ENCODE measurements at places on chromosomes 6 and 20.
A peak's percentile ranks its signal among the peaks of the same experiment; 100 is the strongest.

DNA sequence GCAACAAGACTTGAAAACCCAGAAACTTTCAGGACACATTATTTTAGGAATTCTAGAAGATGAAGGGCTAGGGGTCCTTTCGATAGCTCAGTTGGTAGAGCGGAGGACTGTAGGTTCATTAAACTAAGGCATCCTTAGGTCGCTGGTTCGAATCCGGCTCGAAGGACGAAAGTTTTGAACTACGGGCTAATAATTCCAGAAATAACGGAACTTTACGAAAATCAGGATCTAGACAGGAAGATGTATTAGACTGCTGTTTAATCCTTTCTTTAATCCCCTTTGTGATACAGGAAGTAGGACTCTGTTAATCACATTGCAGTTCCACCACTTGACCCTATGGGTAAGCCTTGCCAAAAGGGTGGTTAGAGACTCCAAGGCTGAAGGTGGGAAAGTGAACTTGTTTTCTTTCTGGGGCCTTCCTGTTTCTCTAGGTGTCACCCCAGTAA lies 21.2 kb upstream of the ABT1 start:
- DNase-seq: no peak

DNA sequence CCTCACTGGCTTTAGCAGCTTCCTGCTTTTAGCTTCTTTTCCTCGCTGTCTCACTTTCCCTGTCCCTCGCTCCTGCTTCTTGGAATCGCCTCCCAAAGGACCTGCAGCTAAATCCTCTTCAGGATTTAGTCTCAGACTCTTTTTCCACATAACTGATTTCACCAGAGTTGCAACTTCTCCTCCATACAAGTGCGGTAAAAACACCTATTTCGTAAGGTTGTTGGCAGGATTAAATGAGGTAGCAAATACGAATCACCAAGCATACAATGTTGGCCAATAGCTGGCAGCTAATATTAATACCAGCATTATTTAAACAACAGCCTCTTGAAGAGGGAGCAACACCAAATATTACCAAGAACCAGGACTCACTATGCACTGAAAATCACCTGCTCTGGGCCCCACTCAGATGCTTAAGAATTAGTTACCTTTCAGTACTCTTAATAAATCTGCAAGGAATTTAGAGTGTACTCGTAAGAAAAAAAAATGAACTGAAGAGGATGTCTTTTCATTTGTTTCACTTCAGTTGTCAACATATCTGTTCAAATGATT lies 123.0 kb downstream of the DTNBP1 start:
- DNase-seq: no peak

DNA sequence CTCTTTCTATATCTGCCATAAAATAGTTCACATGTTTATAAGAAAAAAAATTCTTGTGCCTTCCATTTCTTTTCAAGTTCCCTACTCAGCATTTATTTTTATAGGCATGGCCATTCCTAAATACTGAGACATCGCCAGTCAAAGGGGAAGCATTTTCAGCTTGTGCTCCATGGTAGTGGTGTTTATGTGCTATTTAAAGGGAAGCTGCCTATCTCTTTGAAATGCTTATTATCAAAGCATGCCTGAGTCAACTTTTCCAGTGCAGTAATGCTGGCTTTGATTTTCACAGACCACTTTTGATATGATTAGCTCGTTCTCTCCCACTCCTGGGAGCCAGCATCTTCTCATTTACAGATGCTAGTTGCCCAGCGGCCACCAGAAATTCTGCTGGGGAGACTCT lies 124.1 kb upstream of the RIN2 start:
- no peak for DNase-seq

DNA sequence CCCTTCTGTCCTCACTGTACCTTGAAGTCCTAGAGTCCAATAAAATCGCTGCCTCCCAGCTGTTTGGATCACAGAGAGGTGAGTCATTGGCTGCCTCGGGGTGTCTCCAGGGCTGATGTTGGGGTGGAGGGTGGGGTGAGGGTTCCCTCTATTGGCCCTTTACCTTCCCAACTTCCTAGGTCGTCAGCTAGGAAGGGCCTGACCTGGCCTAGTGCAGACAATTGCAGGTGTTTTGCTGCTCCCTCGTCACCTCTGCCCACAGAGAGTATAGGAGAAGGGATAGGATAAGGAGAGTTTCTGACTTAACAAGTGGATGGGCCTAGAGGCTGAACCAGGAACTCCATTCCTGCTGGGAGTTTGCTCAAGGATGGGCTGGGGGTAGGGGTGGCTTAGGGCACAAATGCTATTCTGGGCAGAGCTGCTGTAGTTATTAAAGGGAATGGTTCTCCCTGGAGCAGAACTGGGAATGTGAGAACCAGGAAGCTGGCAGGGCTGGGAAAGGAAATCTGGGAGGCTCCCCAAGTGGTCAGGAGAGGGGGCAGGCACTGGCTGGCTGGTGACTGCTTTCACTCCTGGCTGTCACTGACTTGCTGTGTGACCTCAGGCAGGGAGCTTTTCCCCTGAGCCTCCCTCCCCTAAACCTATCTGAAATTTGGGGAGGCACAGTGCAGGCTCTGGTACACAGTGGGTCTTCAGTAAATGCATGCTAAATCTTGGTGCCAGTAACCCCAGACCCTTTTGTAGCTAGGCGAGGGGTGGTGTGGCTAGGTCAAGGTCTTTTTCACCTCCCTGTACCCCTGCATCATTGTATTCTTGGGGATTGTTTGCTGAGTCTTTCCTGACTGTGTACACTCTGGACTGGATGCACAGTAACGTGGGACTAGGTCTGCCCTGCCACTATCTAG lies 1.5 kb downstream of the TP53INP2 start:
- DNase-seq: no peak

DNA sequence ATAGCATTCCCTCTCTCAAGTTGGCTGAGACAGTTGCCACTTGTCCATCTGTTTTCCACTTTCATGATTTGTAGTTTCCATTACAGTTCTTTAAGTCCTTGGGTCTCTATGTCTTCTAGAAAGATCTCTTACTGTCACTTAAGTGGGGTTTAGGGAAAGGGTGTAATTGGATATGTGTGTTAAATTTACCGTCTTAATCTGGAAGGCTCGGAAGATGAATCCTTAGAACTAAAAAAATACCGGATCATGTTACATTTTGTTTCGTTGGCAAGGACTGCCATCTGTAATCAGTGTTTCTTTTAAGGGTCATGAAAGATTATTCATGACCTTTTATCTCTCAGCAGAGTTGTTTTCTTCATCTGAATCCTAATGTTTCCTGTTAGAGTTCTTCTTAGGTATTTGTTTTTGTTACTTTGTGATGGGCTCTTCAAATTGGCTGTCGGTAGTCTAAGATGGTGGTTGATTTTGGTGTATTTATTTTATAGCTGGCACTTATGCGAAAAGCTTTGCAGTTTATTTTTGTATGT lies 21.8 kb upstream of the BTBD3 start:
- DNase-seq: no peak

DNA sequence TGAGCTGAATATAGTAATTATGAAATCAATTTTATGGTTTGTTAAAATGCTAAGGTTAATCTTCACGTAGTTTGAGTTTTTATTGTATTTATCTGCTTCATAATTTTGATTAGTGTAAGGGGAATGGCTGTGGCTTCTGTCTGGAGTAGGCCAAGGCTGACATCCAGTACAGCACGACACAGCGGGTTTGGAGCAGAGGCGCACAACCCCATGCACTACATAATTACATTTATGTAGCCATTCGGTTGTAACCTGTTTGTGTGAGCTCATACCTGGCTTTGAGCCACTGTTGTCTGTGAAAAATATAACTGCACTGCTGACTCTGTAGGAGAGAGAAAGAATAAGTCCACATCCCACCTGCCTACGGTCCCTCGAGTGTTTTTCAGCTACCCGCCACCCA lies 615.5 kb downstream of the EYS start:
- no peak for DNase-seq

DNA sequence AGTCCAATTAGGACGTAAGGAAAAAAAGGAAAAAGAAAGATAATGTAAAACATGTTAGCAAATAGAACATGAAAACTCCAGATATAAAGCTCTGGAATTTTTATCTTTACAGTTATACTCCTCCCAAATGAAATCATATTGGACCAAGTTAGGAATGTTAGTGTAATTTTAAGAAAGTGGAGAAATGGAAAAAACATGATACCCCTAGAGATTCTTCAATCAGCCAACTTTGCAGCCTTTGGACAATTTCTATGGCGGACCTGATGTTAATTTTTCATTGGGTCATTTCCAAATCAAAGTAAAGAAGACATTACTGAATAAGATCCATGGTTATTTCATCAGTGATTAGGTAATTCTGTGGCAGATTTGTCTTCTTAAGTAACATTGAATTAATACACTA lies 748.7 kb downstream of the RFPL4B start:
- DNase-seq: no peak

DNA sequence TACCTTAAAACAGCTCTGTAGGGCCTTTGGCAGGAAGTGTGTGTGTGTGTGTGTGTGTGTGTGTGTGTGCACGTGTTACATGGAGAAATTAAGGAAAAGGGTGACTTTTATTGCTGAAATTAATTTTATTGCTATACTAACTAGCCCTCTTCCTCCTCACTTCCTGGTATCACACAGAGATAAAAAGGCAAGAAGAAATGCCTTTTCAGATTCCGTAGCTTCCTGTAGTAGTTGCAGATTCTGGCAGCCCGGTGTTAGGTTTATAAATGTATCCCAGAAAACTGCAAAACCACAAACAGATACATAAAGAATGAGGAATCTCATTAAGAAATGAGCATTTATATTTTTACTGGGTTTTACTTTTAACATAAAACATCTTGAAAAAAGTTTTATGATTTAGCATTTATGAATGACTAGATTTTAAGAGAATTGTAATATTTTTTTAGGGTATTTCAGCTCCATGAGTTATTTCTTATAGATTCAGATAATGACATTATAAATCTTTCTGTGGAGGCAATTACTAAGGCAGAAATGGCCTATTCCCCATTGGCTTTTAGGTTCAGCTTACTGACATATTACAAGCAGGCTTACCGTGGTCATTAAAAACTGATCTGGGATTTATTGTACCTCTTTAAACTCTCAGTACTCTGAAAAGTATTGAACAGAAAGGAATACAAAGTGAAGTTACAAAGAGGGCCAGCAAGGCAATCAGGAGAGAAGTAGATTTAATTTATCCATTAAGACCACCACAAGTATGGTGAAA lies 249.1 kb upstream of the TSHZ2 start:
- no peak for DNase-seq

- peak; percentile 32 for DNase-seq
These were observed 158.7 kb downstream of the UBE3D start for GRCh38 chr6:82906951-82907350.

GRCh38 chr20:58714923-58715351 lies 22.3 kb downstream of the NPEPL1 start:
- no peak for DNase-seq

- DNase-seq: no peak
These were observed 34.7 kb downstream of the EFCAB8 start for GRCh38 chr20:32893263-32894025.

DNA sequence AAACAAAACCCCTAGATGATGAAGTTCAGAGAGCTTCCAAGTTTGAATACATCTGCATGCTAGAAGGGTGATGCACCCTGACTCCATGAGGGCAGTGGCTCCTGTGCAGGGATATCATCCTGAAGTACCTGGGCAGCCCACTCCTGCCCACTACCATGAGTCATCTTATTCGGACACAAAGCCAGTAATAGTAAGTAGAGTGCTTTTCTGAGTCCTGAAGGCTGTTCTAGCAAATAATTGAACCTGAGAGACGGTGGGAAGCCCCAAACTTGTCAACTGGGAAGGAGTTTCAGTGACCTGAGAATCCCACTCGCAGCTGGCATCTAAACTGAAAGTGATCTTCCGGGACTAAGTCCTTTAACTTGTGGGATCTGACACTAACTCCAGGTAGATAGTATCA lies 152.9 kb upstream of the COL21A1 start:
- no peak for DNase-seq

GRCh38 chr20:22453244-22454080 lies 130.9 kb downstream of the FOXA2 start:
- DNase-seq: no peak

DNA sequence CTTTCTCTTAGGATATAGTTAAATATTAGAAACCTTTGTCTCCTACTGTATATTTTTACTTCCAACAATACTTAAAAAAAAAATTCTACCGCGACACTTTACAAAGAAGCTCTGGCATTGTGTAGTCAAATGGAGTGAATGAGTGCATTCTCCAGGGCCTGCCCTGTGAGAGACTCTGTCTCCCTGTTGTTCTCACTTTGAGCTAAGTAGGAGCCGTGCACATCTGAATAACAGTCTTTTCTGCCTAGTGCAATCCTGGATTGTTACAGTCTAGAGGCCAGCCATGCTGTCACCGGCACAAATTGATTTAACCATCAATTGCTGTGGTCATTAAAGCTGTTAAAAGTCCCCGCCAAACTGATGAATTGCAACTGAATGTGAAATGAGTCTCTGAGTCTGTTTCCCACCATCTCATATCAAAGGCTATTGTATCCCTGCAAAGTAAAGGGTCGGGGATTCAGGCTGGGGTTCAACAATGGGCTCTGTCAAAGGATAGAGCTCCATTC lies 156.0 kb downstream of the RFPL4B start:
- no peak for DNase-seq

- no peak for DNase-seq
These were observed 738.4 kb downstream of the DHX35 start for GRCh38 chr20:39700528-39700927.

- no peak for DNase-seq
These were observed 36.4 kb downstream of the ERMARD start for GRCh38 chr6:169787797-169788196.

DNA sequence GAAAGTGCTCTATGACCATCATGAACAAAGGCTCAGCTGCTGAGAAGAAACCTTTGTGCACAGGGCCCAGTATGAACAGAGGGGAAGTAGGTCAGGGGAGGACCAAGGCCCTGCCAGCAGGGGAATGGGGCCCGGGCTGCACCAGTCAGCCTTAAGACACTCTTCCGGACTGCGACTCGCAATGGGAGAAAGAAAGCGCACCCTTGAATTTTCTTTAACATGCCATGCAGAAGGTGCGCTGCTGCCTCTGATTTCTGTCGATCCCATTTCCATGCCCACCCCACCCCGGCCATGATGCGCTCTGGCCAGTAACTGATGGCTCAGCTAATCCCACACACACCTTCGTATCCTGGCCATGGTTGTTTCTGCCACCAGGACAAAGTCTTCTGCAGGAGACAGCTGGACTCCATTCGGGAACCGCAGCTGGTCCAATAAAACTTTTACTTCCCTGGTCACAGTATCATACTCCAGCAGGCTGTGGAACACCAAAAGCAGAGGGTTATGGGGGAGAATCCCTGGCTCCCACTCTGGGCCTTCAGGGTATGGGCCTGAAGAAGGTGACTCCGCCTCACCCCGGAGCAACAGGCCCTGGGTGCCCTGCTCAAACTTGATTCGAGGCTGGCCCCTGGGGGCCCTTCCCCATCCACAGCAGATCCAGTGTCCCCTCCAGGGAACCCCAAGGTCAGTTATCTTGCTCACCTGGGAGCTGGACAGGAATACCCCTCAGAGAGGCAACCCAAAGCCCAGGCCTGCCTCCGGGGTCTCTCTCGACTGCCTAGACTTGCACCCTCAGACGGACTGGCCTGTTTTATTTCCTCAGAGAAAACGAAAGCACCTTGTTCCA lies 20.3 kb downstream of the CST7 start:
- DNase-seq: no peak

- no peak for DNase-seq
These were observed 4.4 kb downstream of the LY86 start for GRCh38 chr6:6592826-6593475.

GRCh38 chr6:32857156-32857891 lies 3.3 kb downstream of the PSMB9 start:
- no peak for DNase-seq

- no peak for DNase-seq
These were observed 26.5 kb downstream of the THBS2 start for GRCh38 chr6:169227116-169227515.
